Pancreas (tissue), 10 donors: ENCODE measurements at places on chromosomes 3 and 15.

- no peak for DNase-seq
Measured at GRCh38 chr15:66212563-66212921, 41.0 kb downstream of the MEGF11 start.

DNA sequence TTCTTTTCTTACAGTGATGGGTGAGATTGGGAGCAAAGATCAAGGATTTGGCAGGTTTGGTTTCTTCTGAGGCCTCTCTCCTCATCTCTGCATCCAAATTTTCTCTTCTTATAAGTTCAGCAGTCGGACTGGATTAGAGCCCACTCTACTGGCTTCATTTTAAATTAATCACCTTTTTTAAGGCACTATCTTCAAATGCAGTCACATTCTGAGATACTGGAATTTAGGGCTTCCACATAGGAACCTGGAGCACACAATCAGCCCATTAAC is 56.5 kb upstream of the PLSCR4 start:
- DNase-seq: no peak

DNA sequence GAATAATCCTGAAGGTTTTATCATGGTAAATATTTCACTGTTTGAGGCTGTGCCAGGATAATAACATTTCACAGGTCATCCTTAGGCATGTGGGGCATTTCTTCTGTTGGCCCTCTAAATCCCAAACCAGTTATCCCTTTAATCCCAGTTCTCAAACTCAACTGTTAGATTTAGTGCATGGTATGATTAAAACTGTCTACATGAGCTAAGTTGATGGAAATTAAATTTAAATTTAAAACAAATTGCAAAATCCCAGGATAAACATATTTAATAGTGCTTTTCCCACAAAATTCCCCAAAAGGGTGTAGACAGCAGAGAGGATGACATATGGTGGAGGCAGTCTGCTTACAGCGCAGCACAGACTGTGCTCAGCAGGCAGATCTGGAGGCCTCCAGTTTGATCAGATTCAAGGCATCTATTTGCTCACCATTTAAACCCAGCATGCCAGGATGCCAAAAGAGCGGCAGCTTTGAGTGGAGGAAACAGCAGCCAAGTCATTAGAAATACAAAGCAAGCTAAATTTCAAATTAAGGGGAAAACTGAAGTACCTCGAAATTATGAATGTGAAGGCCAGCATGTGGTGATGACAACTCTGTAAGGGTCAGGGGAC is 325.8 kb downstream of the KCNH8 start:
- DNase-seq: no peak

DNA sequence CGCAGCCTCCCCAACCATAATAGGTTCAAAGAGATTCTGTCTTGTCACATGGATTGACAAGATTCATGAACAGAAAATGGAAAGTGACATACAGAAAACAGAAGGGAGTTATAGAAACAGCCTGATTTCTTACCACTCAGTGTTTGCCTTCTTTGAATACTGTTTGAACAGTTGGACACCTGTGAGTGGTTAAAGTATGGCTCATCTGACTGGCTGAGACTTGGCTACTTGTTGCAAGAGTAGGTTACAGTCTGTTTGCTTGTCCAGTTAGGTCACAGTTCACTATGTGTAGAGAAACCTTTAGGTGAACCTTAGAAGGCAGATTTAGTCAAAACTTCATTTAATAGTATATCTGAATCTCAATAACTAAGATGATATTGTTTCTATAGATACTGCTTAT is 1003.9 kb upstream of the EPHA6 start:
- DNase-seq: no peak

- DNase-seq: no peak
Measured at GRCh38 chr3:149114458-149114857, 15.0 kb upstream of the HPS3 start.

- no peak for DNase-seq
Measured at GRCh38 chr3:184944241-184944640, 132.3 kb downstream of the VPS8 start.

- no peak for DNase-seq
Measured at GRCh38 chr3:184696697-184697096, 15.2 kb downstream of the MAGEF1 start.

- no peak for DNase-seq
Measured at GRCh38 chr3:106908181-106908938, 468.9 kb upstream of the CCDC54 start.

- no peak for DNase-seq
Measured at GRCh38 chr3:132679911-132680310, 19.8 kb downstream of the UBA5 start.

GRCh38 chr15:71752128-71752527 is 58.2 kb upstream of the NR2E3 start:
- DNase-seq: no peak

DNA sequence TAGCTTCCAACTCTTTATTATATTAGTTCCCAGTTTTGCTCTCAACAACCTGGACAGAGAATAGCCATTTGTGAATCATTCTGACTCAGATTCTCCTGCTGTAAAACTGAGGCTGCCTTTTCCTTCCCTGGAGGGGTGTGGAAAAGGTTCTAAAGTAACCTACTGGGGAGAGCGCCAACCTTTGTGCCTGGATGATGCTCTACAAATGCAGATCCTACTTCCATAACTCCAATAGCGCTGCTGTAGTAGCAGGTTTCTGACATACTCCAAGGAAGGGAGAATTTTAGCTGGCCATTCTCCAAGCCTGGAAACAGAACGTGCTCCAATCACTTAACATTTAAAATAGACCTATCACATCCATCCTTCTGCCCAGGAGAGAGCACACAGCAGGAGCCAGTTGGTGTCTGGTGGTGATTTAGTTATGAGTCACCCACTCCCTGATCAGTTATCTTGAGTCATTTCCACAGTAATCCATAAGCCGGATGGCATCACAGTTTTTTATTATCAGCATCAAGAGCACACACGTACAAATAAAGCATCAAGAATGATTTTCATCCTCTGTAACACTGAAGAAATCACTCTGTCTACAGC is 38.3 kb downstream of the MYH15 start:
- no peak for DNase-seq

GRCh38 chr15:27854601-27855000 is 244.5 kb downstream of the OCA2 start:
- DNase-seq: no peak

GRCh38 chr3:87228316-87228715 is 1.2 kb downstream of the CHMP2B start:
- DNase-seq: no peak

GRCh38 chr15:89129123-89129815 is 41.0 kb downstream of the ABHD2 start:
- no peak for DNase-seq

- DNase-seq: no peak
Measured at GRCh38 chr15:36605604-36606263, 26.3 kb downstream of the CDIN1 start.

DNA sequence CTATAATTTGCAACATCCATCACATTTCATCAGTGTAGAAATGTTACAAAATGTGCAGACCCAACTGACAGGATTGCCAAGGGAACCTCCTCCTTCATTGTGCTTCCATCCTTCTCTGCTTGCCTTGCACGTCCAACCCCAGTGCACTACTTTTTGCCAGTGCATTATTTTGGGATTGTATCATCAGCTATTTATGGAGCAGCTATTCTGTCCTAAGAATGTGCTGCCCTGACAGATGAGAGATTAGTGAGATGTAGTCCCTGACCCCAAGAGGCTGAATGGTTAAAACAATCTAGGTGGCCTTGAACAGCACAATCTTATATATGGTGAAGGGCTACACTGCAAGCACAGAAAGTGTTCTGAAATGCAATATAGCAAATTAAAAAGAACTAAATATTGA is 935.8 kb downstream of the IGSF11 start:
- no peak for DNase-seq

DNA sequence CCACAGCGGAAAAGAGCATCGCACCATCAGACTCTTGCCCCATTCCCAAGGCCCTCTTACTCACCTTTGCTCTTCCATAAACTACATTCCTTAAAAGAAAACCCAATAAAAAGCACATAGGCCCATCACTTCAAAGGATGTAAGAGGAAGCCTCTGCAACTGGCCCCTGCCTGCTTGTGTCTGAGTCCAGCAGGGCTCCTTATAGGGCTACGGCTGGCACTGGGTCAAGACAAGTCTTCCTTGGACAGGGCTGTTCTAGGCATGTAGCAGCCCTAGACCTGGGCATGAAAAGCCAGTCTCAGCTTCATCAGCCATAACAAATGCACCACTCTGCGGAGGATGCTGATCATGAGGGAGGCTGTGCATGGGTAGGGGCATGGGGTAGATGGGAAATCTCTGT is 218.3 kb downstream of the NTRK3 start:
- no peak for DNase-seq

DNA sequence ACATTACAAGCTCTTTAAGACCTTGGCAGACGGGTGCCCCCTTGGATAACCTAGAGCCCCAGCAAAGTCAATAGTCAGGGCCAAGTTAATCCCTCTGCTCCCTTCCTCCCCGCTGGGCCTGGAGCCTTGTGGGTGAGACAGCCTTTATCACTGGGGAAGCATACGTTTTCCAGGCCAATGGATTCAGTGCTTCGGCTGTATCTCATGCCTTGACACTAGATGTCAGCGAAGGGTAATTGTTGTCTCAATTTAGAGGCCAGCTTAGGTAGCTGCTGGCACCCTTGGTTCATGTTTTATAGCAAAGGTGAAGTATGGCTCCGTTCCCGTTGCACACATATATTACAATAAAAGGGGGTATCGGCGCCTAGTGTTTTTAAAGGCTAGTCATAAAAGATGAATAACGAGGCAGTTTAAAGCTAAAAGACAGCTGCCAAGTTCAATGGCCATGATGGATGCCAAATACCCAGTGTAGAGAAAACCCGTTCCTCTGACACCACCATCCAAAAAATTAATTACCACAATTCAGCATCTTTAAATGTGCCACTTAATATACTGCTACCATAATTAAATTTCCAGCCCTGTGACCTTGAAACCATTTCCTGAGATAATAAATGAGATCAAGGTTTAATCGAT is 52.3 kb upstream of the BNIP2 start:
- DNase-seq: no peak

- DNase-seq: no peak
Measured at GRCh38 chr15:96838081-96838480, 507.6 kb downstream of the NR2F2 start.

DNA sequence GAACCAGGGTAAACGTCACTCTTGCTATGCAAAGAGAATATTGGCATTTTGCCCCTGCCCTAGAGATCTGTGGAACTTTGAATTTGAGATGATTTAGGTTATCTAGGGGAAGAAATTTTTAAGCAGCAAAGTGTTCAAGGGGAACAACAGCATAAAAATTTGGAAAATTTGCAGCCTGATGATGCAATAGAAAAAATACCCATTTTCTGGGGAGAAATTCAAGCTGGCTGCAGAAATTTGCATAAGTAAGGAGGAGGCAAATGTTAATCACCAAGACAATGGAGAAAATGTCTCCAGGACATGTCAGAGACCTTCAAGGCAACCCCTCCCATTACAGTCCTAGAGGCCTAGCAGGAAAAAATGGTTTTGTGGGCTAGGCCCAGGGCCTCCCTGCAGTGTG is 4.4 kb upstream of the RPL32 start:
- no peak for DNase-seq

DNA sequence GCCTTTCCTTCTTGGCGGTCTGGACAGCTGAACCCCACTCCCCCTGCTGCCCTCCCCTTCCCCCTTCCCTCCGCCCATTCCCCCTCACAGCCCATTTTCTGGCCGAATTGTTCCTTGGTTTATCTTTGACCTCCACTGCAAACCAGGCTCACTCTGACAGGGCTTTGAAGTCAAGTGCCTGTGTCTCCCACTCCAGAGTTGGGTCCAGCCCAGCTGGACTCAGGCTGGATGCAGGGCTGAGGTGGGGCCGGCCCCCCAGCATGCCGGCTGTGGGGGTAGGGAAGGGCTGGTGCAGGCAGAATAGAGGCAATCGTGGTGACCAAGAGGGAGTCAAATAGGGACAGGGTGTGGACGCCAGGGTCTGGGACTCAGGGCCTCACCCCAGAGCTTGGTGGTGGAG is 57.0 kb upstream of the MRPS22 start:
- DNase-seq: no peak

DNA sequence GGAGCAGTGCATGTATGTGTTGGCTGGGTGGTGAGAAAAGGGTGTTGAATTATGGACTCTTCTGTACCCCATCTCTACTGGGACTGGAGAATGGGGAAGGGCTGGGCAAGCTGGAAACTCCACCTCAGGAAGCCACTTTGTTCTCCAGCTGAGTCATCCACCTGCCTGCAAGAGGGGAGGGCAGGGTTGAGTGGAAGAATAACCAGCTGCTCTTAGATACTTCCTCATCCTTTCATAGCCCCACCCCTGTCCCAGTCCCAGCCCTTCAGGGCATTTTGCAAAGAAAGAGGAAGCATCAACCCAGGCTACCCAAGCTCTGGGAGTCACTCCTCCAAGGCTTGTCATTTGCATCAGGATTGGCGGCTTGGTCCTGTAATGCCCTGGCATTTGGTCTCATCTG is 33.1 kb downstream of the RAB11A start:
- DNase-seq: no peak

DNA sequence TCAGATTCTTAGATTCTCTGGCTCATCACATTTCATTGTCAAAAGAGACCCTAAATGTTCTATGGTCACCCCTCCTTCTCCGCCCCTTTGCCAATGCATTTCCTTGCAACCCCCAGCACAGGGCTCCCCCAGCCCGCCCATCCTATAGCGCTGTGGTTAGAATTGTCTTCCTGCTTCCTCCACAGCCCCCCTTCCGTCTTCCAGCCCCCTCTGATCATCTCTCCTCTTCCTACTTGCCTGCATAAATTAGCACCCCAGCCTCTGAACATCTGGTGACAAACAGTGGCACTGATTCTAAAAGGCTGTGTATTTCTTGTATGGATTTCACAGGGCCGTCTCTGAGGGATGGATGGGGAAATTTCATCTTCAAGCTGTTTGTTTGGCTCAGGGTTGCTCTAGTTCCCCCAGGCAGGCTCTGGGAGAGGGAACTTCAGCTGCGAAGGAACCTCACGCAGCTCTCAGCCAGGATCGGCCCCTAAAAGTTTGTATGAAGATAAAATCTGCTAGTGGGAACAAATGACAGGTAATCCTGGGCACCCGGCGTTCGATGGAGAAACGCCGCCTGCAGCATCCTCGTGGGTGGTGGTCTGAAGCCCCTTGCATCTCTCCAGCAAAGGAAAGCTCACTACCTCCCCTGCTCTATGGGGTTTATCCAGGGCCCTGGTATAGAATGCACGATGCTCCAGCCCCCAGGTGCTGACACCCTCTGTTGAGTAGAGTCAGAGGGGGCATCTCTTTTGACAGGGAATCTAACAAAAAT is 83.0 kb downstream of the WNT7A start:
- DNase-seq: no peak

GRCh38 chr3:13543253-13543652 is 5.7 kb upstream of the FBLN2 start:
- no peak for DNase-seq

GRCh38 chr15:66364944-66365528 is 8.6 kb upstream of the TIPIN start:
- DNase-seq: no peak
